Fibroblast of mammary gland (primary cell): ENCODE measurements at places on chromosomes 7 and 10.

DNA sequence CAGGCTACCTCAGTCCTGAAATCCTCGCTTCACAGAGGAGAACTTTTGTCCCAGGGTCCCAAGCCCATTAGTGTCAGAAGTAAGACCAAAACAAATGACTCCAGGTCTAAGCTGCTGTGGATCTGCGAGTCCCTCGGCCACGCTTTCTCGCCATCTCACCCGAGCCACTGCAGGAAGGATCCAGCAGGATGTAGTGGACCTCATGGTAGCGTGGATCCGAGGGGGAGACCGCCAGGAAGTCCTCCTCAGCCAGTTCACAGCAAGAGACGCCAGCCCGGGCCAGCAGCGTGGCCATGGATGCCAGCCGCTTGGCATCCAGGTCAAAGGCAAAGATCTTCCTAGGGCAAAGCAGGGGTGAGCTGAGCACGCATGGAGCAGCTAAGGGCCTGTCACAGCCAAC, 4.6 kb downstream of the NSUN5 start:
- DNase-seq, result no peak

DNA sequence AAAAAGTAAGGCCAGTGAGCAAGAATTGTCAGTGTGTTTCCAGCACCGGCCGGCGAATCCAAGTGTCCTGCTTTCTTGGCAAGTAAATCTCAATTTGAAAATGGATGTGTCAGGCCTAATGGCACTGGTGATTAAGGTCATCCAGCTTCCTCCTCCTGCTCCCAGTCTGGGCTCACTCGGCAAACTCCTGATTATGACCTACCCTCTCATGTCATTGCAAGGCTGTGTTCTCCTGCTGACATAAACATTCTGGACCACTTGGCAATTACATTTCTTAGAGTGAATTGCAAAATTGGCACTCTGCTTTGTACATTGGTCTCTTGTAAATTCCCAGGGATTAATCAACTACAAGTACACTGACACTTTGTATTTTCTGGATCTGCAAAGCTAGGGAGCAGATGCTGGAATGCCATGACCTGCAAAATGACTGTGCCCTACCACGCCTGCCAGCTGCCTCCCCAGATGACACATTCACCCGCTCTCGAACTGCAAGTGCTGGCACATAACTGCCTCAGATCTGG, 473.8 kb downstream of the KIF20B start:
- peak; percentile 80 for DNase-seq

GRCh38 chr10:50851884-50852671, 33.3 kb downstream of the A1CF start:
- DNase-seq, result no peak

GRCh38 chr7:67625257-67625737, 628.7 kb downstream of the TYW1 start:
- DNase-seq, result peak; percentile 62

GRCh38 chr7:117478836-117479224, 995 bp upstream of the CFTR start:
- no peak for DNase-seq

DNA sequence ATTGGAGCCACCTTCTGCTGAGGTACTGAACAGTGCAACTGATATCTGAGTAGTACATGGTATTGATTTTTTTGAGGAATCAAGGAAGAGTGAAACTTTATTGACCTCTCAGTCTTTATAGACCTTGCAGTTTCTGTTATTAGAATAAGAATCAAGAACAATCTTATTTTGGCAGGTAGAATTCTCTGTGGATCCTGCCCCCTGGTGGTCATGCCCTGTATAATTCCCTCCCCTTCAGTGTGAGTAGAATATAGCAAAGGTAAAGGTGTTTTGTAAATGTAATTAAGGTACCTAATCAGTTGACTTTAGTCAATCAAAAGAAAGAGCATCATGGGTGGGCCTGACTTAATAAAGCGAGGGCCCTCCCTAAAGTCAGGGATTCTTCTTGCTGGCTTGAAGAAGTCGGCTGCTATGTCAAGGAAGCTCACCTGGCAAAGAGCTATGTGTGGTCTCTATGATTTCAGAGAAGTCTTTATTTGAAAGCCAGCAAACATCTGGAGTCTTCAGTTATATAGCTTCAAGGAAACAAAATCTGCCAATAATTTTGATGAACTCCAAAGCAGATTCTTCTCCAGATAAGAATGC, 142.8 kb downstream of the LSM5 start:
- peak; percentile 14 for DNase-seq

GRCh38 chr7:149180722-149181449, 14.5 kb upstream of the ZNF282 start:
- DNase-seq, result no peak

DNA sequence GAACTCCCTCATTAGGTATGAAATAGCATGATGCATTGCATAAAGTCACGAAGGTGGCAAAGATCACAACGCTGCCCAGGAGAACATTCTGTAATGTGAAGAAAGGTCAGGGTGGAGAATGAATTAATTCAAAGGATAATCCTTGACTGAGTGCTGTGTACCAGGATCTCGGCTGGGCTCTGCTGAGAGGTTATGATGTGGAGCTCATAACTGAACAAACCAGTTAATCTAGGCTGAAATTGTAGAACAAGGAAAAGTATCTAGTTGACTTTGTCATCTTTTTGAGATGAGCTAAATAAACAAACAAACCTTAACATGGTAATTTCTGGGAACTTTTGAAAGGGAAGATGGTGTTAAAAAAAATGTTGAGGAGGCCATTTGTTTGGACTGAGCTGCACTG, 6.1 kb downstream of the MSMB start:
- DNase-seq, result no peak

GRCh38 chr10:128896116-128896795, 570.8 kb upstream of the MGMT start:
- DNase-seq, result no peak

- no peak for DNase-seq
Measured at GRCh38 chr10:78529262-78529661, 495.6 kb downstream of the RPS24 start.

- DNase-seq, result no peak
Measured at GRCh38 chr7:46744957-46745706, 824.1 kb upstream of the IGFBP3 start.

GRCh38 chr10:1036341-1036791, 10.7 kb upstream of the IDI2 start:
- peak; percentile 84 for DNase-seq

- no peak for DNase-seq
Measured at GRCh38 chr10:114547514-114547913, 110.6 kb downstream of the ABLIM1 start.
